Stimulated activated CD4-positive, alpha-beta T cell treated with anti-CD3 and anti-CD28 coated beads, Interleukin-12 subunit alpha, Interleukin-12 subunit beta, amount 100 ng/mL, for 48 hours (primary cell): ENCODE measurements at places on chromosomes 2 and 18.

DNA sequence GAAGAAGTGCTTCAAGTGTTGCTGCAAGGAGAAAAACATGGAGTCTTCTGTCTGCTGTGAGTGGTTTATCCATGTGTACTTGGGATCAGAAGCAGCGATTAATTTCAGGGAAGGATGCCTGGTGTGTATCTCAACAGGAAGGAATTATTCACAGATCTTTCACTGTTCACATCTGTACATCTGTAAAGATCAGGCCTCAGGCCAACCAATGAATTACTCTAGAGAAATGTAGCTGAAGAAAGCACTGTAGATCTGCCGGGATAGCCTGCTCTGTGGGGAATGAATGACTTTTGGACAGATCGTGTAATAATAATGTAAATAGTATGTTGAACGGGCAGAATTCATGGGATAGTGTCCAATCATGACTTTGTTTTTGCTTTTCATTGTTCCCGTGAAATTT is 54.0 kb upstream of the SPP2 start:
- no peak for DNase-seq

DNA sequence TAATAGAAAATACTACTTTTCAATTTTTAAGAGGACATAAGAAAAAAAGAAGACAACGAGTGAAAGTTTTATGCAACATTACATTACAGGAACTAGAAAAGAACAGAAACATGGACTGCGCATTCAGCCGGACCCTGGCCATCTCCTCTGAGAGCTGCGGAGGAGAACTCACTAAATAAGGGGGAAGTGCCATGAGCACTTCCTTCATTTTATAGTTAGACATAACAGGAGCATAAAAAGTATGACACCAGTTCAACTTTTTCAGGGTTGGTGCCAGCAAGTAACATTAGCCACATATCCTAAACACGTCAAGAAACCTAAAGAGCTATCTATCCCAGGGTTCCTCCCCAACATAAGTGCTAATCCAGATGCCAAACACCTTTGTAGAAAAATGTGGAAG is 78.0 kb upstream of the SERTAD2 start:
- no peak for DNase-seq

DNA sequence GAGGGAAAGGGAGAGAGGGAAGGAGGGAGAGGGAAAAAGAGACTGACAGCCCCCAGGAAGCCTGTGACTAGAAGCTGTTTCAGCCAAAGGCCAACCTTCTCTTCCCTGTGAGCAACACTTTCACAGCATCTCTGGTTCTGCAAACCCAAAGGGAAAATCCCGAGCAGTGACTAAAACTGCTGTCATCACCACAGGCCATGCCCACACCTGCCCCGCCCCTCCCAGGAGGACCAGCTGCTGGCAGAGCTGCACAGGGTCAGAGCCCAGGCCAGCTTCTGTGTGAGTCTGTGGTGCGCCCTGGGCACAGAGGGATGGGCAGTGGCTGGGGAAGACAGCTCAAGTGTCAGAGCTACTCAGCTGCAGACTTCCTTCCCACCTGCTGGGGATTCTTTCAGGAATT is 64.9 kb upstream of the OTOS start:
- DNase-seq = peak; percentile 65

DNA sequence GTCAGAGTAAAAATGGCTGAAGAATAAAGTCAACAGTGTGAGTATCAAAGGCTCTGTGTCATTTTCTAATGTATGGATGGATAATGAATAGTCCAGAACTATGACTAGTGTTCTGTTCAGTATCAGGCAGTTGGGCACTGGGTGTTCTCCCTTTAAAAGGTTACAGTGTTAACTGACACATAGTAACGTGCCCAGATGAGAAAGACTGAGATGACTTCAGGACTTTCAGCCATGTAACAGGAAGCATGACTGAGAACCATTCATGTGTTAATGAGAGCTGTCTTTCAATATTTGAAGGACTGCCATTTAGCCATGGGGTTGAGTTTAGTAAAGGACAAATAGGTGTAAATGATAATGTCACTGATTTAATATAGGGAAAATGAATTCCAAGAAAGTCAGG is 187.1 kb downstream of the GULP1 start:
- no peak for DNase-seq

DNA sequence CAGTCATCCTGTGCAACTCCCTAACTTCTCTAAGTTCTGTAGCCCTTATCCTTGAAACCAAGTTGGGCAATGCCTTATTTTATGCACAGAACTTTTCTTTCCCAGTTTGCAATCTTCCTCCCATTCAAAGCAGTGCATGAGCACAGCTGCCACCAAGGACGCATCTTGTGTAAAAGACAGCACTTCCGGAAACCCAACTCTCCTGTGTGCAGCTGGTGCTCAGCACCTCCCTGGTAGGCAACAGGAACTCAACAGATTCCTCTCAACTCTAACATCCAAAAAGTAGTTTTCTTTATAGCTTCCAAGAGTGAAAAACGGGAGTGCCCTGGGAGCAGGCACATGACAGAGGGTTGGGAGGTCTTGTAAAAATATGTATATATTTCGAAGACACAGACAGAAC is 2.2 kb downstream of the TMEM18 start:
- no peak for DNase-seq

DNA sequence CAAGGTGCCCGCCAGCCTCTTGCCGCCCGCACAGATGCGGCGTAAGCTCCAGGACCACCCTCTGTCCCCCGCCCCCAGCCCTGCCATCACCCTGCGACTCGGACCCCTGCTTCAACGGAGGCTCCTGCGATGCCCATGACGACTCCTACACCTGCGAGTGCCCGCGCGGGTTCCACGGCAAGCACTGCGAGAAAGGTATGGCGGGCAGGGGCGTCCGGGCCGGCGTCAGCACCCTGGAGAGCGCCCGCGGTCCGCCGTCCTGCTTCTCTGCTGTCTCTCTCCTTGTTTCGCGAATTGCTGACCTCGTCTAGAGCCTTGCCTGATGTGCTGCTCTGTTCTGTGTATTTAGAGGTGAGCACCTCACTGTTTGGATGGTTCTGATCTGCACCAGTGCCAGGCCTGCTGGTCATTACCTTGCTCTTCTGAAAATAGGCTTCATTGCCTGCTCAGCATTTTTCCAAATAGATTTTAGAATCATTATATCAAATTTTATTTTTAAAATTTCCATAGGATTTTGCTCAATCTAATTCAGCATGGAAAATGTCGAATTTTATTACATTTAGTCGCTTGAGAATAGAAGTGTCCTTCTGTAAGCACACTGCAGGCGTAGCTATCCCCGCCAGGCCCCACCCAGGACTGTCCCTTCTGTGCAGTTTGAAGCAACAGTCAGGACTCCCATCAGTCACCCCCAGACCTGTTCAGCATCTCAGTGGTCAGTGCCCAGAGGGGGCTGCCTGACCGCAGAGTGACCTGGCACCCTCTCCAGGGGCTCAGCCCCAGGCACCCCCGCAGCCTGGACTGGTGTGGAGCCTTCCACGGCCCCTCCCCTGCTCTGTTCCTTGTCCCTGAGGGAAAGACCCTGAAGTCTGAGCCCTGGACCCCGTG is 51.6 kb downstream of the SNED1 start:
- no peak for DNase-seq
